Activated T-helper 9 cell treated with anti-CD3 and anti-CD28 coated beads, Interleukin-2, amount 50 U/mL, for 16 hours (primary cell): ENCODE measurements at places on chromosomes 5 and 9.

GRCh38 chr9:91421128-91421765 lies 2.4 kb downstream of the NFIL3 start:
- DNase-seq, result no peak

- DNase-seq, result no peak
Observed at GRCh38 chr5:111411301-111411700, 101.0 kb downstream of the STARD4 start.

GRCh38 chr9:129548571-129549135 lies 72.2 kb downstream of the C9orf50 start:
- DNase-seq, result no peak

DNA sequence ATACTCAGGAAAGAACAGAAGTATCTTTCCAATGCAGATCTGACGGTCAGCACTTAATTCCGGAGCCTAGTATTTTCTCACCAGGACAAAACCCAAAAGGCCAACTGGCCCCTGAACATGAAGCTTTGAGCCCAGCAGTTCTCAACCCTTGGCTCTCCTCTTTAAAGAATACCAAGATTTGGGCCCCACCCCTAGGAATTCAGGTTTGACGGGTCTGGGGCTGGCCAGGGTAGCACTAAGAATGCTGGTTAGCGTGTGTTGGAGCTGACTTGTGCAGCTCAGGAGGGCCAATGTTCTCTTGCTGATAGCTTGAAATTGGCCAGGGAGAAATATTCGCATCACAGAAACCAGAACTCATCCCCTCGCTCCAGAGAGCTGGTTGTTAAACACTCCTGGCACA lies 88.3 kb upstream of the PTCH1 start:
- DNase-seq, result no peak

GRCh38 chr9:123609844-123610243 lies 253.8 kb downstream of the CRB2 start:
- DNase-seq, result no peak

DNA sequence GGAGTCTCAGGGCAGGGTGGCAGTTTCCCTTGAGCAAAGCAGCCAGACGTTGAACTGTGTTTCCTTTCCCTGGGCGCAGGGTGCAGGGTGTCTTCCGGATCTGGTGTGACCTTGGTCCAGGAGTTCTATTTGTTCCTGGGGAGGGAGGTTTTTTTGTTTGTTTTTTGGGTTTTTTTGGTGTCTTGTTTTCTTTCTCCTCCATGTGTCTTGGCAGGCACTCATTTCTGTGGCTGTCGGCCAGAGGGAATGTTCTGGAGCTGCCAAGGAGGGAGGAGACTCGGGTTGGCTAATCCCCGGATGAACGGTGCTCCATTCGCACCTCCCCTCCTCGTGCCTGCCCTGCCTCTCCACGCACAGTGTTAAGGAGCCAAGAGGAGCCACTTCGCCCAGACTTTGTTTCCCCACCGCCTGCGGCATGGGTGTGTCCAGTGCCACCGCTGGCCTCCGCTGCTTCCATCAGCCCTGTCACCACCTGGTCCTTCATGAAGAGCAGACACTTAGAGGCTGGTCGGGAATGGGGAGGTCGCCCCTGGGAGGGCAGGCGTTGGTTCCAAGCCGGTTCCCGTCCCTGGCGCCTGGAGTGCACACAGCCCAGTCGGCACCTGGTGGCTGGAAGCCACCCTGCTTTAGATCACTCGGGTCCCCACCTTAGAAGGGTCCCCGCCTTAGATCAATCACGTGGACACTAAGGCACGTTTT lies 3.5 kb upstream of the PHYHD1 start:
- DNase-seq, result no peak

- no peak for DNase-seq
Observed at GRCh38 chr5:137487600-137487999, 11.5 kb downstream of the SPOCK1 start.

GRCh38 chr5:133839721-133840120 lies 128.7 kb downstream of the C5orf15 start:
- DNase-seq, result no peak

- no peak for DNase-seq
Observed at GRCh38 chr9:35960039-35960655, 2.2 kb upstream of the OR2S2 start.

DNA sequence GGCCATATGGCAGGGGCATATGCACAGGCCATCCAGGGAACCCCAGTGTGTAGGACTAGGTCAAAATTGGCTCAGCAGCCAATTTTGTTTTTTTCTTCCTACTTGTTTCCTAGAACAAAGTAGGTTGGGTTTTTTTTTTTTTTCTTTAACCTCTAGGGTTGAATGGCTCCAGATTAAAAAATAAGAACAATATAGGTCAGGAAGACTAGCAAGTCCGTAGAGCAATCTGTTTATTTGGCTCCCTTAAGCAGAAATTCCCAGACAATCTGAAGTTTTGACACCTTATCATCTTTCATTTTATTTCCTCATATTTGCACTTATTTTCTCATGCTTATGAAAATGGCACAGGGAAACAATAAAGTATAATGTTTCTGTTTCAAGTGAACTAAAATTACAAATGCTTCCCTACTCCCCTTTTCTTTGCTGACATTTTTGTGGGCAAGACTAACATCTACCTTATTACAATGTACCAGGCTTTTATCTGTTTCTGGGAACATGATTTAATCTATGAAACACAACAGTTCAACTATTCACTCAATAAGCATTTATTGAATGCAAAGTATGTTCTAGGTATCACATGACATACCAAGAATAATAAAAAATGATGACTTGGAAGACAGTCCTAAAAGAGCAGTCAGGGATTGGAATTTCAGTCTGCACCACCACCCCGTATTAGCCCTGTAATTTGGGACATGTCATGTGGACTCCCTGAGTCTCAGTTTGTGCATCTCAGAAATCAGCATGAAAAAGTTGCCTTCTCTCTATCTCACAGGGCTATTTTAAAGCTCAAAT lies 30.5 kb downstream of the TLR4 start:
- DNase-seq, result no peak

- DNase-seq, result no peak
Observed at GRCh38 chr9:37939575-37940095, 35.7 kb upstream of the SLC25A51 start.

DNA sequence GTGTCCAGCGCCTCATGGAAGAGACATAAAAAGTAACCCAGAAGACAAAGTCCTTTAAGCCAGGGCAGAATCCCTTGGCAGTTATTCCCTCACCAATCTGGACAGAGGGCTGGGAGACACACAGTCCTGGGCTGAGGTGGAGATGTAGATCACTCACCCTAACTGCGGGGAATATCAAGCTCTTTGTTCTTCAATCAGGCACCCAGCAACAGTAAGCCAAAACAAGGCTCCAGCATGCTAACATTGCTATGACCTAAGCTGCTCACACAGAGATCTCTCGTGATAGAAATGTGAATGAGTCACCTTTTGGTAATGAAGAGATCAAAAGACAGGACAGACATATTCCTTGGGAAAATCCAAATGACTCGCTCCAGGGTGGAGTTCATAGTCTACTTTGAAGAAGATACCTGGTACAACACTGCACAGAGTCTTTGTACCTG lies 101.3 kb downstream of the FBN2 start:
- no peak for DNase-seq

- DNase-seq, result peak; percentile 70
Observed at GRCh38 chr5:442335-443238, at the start of gene EXOC3. Gene EXOC3, plus strand, starts transcription at chr5:443176. Its CDS starts 3,030 bp downstream, at chr5:446206.

DNA sequence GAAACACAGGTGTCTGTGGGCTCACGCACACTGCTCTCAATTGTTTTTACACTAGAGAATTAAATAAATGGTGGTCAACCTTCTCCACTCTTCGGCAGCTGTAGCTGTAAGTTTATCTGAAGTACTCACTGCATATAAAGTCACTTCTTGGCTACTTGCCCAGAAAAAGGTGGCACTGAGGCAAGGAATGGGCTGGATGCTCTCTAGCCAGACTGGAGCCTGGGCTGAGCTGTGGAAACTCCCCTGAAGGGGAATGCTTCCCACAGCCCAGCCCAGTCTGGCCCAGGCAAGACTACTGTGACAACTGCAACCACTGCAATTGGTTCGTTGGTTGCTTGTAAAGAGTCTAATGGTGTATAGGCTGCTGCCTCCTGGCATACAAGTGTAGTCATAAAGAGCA lies 4.5 kb downstream of the LEAP2 start:
- DNase-seq, result no peak

- DNase-seq, result no peak
Observed at GRCh38 chr5:59193616-59194319, 610.9 kb downstream of the RAB3C start.
